ENCODE measurements at places on chromosomes 11 and 22.

GRCh38 chr22:49077036-49077393, 750.7 kb downstream of the BRD1 start:
- no peak for DNase-seq

- no peak for DNase-seq
These were observed 119.8 kb upstream of the ANO1 start for GRCh38 chr11:69958308-69958707.

- DNase-seq, result peak; percentile 50
These were observed 89.8 kb downstream of the RPS6KA4 start for GRCh38 chr11:64448599-64449380.

DNA sequence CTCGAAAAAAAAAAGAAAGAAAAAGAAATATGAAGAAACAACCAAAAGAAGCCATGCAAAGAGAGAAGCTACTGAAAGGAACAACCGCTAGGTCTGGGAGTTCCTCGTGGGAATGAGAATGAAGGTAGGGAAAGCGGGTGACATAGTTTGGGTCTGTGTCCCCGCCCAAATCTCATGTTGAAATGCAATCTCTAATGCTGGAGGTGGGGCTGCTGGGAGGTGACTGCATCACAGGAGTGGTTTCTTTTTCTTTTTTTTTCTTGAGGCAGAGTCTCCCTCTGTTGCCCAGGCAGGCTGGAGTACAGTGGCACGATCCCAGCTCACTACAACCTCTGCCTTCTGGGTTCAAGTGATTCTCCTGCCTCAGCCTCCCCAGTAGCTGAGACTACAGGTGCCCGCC, 9.7 kb upstream of the TXN2 start:
- DNase-seq, result no peak

- DNase-seq, result peak; percentile 83
These were observed 37.0 kb upstream of the DNAJB7 start for GRCh38 chr22:40898850-40899357.

- peak; percentile 49 for DNase-seq
These were observed 21.3 kb downstream of the PHF21A start for GRCh38 chr11:46099963-46100316.

GRCh38 chr11:1131033-1131911, 26.5 kb upstream of the MUC5AC start:
- DNase-seq, result no peak

- no peak for DNase-seq
These were observed 190.0 kb downstream of the METTL15 start for GRCh38 chr11:28298209-28298608.

DNA sequence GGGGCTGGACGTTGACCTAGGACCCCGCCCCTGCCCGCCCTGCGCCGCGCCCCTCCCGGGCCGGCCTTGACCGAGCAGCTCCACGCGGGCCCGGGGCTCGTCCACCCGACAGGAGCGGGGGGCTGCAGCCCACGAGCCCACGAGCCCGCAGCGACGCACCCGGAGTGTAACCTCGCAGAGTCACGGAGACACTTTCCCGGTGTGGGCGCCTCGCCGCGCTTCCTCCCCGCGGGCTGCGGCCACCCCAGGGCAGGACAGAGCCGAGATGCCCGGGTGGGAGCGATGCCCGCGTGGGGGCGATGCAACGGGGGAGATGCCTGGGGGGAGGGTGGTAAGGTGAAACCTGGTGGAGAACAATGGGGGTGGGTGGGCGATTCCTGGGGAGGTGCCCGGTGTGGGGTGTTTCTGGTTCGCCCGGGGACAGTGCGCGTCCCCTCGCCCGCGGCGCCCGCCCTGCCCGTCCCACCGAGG, 4.9 kb upstream of the ZBED4 start:
- no peak for DNase-seq

Data from common myeloid progenitor, CD34-positive (primary cell).